ENCODE measurements at places on chromosomes 6 and 20.

- no peak for DNase-seq
Observed at GRCh38 chr20:22700367-22700766, 116.0 kb upstream of the FOXA2 start.

GRCh38 chr20:4065391-4065844 is 50.1 kb upstream of the RNF24 start:
- no peak for DNase-seq

DNA sequence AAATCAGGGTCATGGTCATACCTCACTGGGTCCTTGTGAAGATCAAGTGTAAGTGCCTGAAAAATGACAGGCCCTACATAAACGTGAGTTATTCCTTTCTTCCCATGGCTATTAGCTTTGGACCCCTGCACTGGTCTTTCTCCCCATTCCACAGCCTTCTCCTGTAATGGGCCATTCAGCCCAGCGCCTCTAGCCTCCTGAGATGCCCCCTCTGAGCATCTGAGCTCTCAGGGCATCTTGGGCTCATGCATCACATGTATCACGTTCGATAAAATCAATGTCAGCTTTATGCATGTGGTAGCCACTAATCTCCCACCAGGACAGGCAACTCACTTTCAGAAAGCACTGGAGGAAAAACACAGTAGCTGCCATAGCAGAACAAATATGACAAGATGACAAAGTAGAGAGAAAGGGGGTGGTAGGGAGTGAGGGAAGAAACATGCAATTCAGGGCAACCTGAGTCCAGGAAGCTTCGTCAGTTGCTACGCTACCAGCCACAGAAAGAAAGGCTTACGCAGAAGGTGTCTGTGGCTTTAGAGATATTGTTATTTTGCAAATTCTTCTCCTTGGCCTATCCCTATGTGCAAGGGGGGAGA is 498.8 kb downstream of the PTPRT start:
- no peak for DNase-seq

DNA sequence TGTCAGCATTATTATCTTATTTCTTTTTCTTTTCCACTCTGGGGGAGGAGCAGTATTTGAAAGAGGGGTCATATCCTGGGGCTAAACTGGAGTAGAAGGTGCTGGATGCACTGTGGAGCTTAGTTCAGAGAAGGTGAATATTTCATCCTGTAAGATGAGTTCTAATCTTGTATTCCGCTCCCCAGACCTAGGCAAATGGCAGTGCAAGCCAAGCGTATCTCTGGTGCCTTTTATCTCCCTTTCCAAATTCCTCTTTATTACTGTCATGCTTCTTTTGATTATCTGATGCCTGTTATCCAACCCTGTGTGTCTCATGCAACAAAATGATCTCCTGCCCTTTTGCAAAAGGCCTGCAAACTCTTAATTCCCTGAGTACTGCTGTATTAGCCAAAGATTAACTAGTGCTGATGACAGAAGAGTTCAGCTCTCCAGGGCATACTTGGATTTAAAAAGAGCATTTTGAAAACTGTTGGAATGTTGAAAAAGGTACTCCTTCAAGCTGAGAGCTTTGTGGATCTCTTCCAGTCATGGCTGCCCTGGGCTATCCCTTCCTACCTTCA is 138.0 kb downstream of the CARMIL1 start:
- no peak for DNase-seq

GRCh38 chr6:195861-196360 is 96.4 kb upstream of the DUSP22 start:
- no peak for DNase-seq

DNA sequence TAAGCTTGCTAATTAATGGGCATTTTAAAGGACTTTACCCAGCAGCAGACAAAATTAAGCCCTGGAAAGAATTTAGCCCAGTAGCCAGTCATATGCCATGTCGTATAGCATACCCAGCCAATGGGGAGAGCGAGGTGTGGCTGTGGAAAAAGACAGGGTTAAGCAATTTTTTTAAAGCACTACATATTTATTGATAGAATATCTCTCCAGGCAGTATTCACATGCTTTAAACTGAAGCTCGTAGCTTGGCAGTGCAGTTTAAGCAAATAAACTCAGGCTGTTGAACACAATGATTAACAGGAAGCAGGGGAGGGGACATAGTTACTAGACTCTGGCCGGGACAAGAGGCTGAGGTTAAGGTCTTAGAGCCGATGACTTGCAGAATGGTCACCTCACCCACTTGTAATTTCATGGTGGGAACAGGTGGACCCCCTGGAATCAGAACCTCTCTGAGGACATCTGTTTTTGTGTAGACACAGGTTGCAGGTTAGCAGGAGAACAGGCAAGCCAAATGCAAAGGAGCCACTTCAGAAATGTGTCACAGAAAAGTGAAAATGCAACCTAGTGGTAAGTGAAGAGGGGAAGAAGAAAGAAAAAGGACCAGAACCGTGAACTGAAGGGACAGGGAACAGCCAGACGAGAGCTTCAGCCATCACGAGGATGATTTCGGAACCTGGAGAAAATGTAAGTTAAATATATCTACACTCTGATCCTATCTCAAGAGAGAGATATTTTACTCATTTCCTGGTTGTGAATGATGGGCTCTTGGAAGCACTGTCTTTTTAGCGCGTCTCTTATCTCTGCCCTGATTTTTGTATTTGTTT is 7.2 kb downstream of the GCNT2 start:
- DNase-seq: no peak

DNA sequence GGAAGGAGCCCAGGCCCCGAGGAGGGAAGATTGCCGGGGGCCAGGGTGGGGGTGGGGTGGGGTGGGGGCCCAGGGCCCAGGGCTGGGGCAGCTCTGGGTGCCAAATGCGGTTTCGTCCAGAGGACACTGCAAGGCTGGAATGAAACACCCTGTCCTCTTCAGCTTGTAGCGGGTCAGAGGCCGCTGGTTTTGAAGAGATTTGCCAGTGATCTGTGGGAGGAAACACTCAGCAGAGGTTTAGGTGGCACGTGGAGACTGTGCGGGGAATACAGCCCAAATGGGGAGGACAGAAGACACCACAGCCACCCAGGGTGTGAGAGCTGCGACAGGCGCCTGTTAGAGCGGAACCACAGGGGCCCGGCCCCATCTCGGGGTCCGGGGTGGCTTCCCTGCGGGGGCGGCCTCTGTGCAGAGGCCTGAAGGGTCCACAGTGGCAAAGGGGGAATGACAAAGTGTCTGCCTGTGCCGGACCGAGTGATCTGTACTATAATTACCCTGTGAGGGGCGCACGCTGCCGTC is 29.2 kb downstream of the FRMD1 start:
- peak; percentile 64 for DNase-seq

DNA sequence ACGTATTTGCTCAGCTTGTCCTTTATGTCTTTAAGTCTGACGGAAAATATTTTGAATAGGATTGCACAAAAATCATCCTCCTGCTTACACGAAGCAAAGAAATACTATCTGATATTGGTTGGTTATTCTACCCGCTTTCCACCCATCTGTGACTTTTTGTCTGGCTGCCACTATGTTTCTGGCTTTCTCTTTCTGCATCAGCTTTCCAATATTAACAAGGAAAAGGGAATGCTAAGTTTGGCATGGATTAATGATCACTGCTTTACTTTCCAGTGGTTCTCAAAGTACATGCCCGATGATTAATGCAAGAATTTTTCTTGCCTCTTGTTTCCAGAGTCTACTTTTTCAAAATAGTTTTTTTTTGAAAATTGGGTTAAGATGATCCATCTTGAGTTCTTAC is 57.0 kb downstream of the RNF144B start:
- DNase-seq: no peak

All from H7 (cell line).